MV-4-11 (cell line): ENCODE measurements at places on chromosomes 4 and X.

DNA sequence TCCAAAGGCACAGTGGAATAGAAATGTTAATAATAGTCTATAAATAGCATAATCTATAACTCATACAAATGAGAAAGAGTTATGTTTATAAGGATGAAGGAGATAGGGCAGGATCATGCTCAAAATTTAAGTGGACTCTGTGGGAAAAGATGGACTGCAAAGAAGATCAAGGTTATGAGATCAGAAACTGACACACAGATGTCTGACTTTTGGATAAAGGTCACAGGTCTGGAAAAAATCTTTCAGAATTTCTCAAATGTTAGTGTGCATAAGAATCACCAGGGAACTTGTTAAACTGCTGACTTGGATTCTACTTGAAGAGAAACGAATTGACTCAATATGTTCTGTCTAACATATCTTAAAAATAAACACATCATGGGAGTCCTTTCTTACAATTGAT is 104.1 kb downstream of the FSTL5 start:
- DNase-seq: no peak

DNA sequence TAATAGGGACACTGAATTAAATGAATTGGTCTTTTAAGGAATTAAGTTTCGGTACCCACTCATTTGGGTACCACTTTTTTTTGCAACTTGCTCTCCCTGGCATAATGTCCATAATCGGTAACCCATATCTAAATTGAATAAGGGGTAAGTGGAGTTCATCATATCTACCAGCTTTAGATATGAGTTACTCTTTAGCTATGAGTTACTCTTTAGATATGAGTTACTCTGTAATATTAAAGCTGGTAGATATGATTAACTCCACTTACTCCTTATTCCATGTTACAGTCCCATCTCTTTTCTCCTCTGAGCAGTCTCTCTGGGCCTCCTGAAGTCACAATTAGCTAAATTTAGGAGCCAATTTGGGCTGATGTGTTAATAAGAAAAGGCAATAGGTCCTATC is 85.7 kb downstream of the TEX13C start:
- DNase-seq: no peak

GRCh38 chrX:104288961-104289360 is 34.2 kb upstream of the ESX1 start:
- DNase-seq: no peak

GRCh38 chrX:110257889-110258288 is 60.0 kb downstream of the AMMECR1 start:
- no peak for DNase-seq

DNA sequence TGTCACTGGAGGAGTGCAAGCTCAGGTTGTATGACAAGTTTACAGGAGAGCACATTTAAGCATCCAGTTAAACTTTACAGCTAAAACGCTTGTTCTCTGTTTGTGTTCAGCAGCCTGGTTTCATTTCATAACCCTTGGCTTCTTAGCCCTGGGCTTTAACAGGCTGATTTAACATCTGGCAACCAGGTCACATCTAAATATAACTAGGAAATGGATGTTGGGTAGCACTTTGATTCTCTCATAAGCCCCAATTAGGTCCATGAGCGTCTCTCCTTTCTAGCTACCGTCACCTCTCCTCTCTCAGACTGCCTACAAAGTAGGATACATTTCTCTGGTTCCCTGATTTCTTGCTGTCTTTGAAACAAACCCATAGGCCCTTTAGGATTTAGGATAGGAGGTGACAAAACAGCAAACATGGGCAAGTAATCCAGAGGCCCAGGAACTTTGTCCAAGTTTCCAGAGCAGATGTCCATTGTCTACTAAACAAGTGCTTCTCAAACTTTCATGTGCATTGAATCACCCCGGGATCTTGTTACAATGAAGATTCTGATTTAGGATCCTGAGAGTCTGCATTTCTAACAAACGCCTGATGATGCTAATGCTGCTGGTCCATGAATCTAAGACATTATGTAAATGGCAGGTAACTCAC is 22.5 kb downstream of the OTUD6A start:
- DNase-seq: no peak

DNA sequence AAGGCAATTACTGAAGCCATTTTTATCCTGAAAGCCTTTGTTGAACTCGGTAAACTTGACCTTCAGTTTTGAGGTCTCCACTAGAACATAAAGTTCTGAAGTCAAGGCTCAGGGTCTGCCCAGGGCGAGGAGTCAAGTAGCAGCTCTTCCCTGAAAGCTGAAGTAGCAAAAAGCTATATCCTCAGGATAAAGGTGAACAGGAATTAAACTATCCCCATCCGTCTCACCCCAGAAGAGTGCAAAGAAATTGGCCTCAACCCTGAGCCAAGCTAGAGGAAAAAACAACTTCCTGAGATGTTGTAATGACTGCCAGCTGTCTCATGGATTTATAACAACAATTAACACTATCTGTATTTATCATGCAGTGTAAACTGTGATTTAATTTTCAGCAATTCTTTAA is 590.8 kb downstream of the SPRY1 start:
- DNase-seq: no peak

GRCh38 chr4:128913228-128913627 is 103.7 kb downstream of the JADE1 start:
- DNase-seq: peak; percentile 76

GRCh38 chr4:14465507-14465906 is 536.8 kb upstream of the CPEB2 start:
- DNase-seq: no peak

GRCh38 chr4:109410776-109411175 is 22.8 kb upstream of the SEC24B start:
- no peak for DNase-seq

DNA sequence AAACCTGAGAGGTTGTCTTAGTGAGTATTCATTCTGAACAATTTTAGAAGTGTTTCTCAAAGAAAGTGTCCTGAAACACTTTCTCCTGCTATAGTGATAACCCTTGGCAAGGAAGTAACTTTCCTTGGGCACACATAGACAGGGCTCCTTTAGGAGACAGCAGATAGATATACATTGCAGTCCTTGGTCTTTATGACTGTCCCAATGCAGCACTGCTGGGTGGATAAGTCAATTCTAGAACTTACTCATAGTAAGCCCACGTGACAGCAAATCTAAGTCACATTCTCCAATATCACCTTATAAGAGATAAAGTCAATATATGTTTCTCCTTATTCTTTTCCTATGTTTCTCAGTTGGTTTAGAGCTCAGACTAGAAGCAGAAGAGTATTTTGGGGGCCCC is 46.7 kb downstream of the GPRASP3 start:
- DNase-seq: no peak

GRCh38 chrX:131802836-131803626 is 220.1 kb upstream of the STK26 start:
- no peak for DNase-seq

GRCh38 chrX:115696939-115697338 is 136.0 kb downstream of the PLS3 start:
- no peak for DNase-seq

- no peak for DNase-seq
Observed at GRCh38 chrX:153697924-153698865, 10.5 kb downstream of the SLC6A8 start.

GRCh38 chrX:147173594-147173993 is 359.1 kb upstream of the CXorf51A start:
- DNase-seq: no peak

DNA sequence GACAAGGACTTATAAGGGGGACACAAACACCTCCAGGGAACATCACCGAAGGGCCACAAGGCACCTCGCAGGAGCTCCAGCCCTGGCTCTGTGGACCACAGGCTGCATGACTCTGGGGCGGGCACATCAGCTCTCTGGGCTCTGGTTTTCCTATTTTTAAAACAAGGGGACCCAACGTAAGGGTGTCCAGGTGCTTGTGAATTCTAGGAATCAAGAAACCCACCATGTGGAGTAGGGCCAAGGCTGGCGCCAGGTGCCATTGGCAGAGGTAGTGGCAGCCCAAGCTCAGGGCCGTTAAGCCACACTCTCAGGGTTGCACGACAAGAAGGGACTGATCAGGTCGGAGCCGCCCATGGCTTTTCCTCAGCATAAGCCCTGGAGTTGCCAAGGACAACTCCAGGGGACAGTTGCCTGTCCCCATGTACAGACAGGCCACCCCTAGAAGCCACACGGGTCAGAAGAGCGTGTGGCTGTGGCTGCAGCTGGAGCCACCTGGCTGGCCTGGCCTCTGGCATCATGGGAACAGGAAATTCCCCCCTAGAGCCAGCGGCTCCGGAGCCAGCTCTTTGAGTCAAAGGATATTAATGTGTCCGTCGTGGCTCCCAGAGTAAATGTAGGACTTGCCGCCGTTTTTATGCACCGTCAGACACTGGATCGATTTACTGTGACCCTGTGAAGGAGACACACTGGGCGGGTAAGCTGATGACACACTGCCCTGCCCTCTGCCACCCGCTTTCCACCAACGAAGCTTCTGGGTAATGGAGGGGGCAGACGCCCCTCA is 32.5 kb downstream of the WDR1 start:
- DNase-seq: no peak

DNA sequence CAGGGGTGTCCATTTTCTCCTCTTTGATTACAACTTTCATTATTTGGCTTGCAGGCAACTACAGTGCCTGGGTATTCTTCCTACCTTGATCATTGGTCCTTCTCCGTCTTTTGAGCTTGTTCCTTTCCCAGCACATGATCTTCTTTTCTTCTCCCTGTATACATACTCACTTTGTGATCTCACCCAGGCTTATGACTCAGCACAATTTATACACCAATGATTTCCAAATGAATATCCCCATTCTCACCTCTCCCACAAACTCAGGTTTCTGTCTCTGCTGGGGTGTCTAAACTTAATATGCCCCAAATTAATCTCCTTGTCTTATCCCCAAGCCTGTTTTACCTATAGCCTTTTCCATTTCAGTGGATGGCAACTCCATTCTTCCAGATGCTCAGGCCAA is 19.5 kb upstream of the C4orf54 start:
- no peak for DNase-seq

DNA sequence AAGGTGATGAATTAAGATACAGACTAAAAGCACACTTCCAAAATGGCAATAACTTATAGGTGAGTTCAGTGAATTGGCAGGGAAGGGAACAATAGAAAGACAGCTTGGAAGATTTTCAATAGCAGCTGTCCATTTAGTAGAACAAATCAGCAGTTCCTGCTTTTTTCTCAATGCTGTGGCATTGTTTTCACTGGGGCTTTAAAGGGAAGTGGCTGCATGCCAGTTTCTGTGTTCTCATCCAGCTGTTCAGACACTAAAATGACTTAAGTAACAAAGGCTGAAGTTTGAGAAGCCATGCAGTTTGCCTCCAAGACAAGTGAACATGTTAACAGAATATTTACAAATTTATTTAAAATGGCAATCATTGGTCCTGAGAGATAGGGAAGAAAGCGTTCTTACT is 291.9 kb downstream of the FAM47A start:
- DNase-seq: peak; percentile 9

GRCh38 chrX:57573754-57574153 is 18.1 kb upstream of the ZXDB start:
- peak; percentile 26 for DNase-seq

DNA sequence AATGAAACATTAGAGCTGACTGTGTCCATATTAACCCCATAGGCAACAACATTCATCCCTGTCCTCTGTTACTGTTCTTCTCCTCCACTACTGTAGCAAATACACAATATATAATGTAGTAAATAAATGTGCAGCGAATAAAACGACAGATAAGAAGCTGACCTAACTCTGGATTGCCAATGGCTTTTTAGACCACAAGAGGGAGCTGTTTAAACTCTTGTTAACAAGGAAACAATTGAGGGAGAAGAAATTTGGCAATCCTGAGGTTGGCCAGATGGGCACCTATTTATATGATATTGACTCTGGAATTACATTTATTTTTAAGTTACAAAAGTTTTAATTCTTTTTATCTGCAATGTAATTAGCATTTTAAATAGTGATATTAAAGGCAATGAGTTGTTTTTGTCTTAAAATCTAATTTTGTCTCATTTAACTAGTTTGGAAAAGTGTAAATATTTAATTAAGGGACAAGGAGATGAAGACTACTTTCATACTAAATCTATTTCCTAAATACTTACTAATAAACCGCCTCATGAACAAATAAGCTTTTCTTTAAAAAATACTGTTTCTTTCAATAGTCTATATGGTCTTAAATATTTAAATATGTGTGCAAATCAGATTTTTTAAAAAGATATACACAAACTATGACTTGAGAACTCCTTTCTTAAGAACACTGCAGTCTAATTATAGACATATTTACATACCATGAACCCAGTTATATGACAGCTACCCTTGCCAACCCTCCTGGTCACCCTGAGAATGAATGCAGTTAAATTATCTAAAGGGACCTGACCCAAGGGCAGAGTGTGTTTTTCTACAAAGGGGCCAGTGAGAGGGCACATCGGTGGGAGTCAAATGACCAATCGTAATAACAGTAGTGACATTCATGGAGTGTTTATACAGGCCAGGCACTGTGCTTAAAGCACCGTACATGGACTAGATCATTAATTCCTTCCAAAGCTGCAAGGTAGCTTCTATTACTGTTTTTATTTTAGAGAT is 52.9 kb upstream of the HPF1 start:
- peak; percentile 72 for DNase-seq

- DNase-seq: no peak
Observed at GRCh38 chrX:94121799-94122198, 447.8 kb downstream of the FAM133A start.

DNA sequence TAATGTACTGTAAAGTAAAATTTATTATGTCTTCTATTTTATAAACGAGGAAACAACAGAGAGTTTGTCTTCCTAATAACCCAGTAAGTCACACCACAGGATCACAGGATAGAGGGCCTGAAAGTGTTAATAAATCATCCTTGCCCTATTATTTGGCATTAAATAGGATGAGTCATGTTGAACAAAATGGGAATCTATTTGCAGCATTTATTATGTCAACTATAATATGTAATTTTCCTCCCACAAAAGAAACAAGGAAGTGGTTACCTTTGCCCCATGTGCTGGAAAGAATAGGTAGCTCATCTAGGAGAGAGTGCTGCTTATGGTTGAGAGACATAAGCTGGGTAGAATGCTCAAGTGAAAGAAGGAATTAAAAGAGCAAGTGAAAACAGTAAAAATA is 237.6 kb upstream of the NDST3 start:
- DNase-seq: no peak

DNA sequence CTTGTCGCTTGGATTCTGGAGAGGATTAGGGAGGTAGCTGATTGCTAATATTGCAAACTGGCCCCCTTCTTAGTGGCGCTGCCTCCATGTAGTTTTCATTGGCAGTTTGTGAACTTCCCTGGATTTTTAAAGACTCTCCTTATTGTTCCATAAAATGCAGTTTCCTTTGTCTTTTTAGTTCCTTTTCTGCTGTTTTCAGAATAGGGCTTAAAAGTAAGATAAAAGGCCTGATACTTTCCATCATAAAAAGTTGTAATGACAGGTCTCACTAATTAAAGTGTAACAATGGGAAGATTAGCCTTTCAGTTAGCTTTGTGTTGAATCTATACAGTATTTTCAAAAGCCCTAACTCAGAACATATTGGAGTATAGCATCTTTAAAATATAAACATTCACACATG is 21.2 kb downstream of the ZIC3 start:
- DNase-seq: no peak

- DNase-seq: no peak
Observed at GRCh38 chrX:69090022-69090421, 75.2 kb downstream of the PJA1 start.

- DNase-seq: peak; percentile 1
Observed at GRCh38 chrX:57905141-57905540, 5.1 kb downstream of the ZXDA start.
